ENCODE measurements at places on chromosomes 4 and X.

- peak; percentile 58 for DNase-seq
These were observed 600.6 kb downstream of the ANKRD50 start for GRCh38 chr4:124111922-124112321.

- no peak for DNase-seq
These were observed 37.8 kb upstream of the NHSL2 start for GRCh38 chrX:71872542-71873458.

- DNase-seq: no peak
These were observed 22.9 kb downstream of the PPP2R3B start for GRCh38 chrX:363621-364375.

- DNase-seq: no peak
These were observed 49.4 kb upstream of the NYX start for GRCh38 chrX:41397768-41398167.

DNA sequence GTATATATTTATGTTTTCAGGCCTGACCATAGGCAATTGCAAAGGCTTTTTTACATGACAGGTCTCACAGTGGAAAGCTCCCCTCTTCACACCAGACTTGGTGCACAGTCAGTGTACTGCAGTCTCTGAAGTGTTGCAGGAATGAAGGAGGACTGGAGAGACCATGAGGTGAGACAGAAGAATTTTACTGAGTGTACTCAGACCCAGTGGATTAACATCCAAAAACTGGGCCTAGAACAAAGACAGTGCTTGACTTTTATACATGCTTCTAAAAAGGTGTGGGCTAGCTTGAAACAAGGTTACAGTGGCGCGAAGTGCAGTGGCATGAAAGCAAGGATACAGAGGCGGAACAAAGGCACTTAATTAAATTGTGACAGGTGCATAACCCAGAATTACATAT lies 822.9 kb downstream of the RAPGEF2 start:
- no peak for DNase-seq

- no peak for DNase-seq
These were observed 191.0 kb downstream of the EVC2 start for GRCh38 chr4:5517372-5517771.

GRCh38 chr4:101289306-101289705 lies 58.0 kb downstream of the PPP3CA start:
- DNase-seq: no peak

GRCh38 chrX:46582325-46582724 lies 8.8 kb downstream of the CHST7 start:
- DNase-seq: peak; percentile 39

- no peak for DNase-seq
These were observed 13.5 kb upstream of the SPP1 start for GRCh38 chr4:87961993-87962392.

DNA sequence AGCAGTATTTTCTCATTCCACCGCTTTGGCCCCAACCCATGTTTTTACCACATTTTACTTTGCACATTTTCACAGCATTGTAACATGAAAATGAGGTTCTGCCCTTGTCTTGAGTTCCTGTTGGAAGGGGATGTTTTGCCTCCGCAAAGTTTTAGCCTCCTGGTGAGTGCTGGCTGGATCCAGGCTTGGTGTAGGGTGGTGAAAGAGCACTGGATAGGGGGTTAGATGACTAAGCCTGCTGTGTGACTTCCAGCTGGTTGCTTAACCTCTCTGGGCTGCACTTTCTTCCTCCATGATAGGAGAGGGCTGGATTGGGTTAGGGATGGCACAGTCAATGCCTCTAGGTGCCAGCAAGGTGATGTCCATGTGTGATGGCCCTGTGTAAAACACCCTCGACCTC lies 28.9 kb downstream of the CYTL1 start:
- DNase-seq: peak; percentile 54

GRCh38 chr4:150308824-150309472 lies 230.7 kb downstream of the DCLK2 start:
- no peak for DNase-seq

- peak; percentile 48 for DNase-seq
These were observed 265.3 kb downstream of the ZNF674 start for GRCh38 chrX:46279925-46280313.

GRCh38 chr4:10192331-10192730 lies 75.7 kb upstream of the WDR1 start:
- no peak for DNase-seq

DNA sequence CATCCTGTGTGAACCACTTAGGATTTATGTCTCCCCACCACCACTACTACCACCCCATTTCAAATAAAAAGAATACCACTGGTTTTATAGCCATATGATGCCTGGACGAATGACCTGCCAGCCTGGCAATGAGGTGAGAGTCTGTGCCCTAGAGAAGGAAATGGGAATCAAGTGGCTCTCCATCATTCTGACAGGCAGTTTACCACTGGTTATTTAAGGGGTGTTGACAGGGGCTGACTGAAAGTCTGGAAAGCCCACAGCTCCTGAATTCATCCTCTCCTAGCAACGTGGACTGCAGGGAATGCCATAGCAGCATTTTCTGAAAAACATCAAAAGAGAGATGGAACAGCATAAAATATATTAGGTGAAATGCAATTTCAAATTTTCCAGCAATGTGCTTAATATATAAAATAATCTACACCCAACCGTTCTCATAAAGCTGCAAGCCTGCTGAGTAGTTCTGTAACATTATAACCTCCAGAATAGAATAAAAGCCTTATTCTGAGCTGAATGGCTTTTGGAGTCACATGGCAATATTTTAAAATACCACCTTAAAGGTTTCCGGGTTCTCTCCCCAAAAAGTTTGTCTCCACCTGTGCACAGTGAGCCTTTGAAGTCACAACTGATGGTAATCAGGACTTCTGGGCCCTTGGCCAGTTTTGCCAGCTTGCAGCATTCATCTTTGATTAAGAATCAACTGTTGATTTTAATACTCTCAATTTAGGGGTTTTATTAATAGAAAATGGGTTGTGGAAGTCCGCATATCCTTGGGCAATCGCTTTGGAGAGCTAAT lies 121.5 kb downstream of the DCTD start:
- no peak for DNase-seq

DNA sequence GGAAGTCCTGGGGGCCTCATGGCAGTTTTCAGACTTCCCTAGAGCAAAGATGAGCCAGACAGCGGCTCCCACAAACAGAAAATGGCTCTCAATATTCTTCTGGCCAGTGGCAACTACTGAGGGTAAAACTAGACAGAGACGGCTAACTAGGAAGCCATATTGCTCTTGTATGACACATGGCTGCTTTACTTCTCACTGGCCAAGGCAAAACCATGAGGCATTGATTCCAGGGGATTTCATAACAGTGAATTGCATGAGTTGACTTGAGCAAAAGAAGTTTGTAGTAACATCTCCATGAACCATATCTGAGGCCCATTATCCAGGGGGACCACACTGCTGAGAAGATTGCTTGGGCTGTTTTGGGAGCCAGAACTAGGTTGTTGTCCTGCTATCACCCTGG lies 13.7 kb upstream of the TLR8 start:
- DNase-seq: no peak

Data from GM03348 (cell line).